ENCODE measurements at places on chromosomes 1 and 21.

DNA sequence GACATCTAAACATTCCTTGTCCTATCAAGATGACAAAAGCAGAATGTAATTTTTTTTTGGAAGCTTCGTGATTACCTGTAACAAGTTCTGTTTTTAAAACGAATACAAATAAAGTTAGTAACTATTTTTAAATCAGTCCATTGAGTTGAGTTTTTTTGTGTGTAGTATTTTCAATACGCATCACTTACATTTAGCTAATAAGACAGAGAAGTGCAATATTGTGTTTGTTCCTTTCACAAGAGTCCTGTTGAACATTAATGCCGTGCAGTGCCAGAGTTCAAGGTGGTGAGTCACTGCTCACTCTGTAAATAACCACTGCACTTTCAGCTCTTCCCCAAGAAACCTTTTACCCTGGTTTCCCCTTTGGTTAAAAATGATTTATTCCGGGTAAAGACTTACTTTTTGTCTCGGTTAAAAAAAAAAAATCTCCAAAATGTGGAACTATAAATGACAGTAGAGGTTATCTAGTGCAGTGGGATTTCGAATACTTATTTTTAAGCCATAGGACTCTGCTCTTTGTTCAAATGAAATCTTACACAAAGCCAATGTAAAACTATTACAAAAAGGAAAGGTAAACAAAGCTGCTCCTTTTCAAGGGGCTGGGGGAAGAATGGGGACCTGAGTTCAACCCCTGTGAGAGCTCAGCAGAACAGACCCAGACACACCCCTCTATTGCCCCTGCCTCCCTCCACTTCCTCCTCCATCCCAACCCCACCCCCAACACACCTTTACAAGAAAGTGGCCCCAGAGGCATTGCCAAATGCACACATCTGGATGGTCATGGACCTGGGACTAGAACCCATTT, 14.8 kb upstream of the NCMAP start:
- peak; percentile 40 for DNase-seq

DNA sequence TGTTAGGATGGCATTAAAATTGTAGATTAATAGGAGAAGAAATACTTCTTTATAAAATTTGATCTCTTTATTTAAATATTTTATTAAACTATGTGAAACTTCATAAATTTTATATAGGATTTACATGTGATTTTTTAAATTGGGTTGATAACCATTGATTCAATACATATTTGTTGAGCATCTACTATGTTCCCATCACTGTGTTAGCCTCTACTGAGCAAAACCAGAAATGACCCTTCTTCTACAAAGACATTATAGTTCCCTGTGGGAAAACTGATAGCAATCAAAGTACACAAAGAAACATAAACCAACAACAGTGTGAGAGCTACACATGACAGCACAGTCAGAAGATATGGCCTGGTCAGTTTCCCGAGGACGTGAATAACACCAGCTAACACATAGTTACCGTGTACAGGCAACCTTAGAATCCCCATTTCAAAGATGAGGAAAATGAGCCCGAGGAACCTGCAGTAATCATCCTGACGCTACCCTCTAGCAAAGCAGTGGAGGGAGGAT, 12.2 kb downstream of the TTC13 start:
- no peak for DNase-seq

GRCh38 chr1:84089867-84090266, 54.2 kb upstream of the PRKACB start:
- DNase-seq = no peak

GRCh38 chr1:172069534-172069933, 228.2 kb downstream of the DNM3 start:
- DNase-seq = peak; percentile 7

DNA sequence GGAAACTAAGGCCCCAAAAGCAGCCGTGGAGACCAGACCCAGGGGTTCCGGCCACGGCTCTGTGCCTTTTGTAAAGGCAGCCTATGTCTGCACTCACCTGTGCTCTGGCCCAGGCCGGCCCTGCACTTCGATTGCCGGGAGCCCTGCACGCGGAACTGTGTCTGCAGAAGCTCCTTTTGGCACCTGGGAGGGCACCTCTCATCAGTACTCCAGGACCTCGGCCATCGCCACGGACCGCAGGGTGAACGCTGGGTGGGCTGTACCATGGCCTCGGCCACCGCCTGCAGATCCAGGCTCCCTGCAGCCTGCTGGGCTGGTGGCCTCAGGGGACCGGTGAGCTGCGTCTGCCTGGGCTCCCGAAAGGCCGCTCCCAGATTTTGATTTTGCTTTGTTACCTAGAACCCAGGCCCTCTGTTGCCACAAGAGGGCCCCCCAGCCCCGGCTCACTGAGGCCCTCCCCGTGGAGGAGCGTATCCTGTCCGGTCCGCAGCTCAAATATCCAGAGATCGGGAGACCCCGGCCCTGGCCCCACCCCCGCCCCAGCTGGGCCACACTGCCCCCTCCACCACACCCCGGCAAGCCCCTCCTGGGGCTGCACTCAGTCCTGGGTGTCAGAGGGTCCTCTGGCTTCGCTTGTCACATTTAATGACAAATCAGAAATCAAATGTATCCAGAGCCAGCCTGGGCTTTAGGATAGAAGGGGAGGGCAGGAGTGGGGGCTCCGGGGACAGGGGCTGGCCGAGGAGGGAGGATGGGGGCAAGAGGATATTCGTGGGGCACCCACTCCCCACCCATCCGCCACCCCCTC, 60.2 kb upstream of the PDE9A start:
- DNase-seq = peak; percentile 50

- peak; percentile 75 for DNase-seq
These were observed 41.3 kb downstream of the DYRK1A start for GRCh38 chr21:37407719-37408420.

Data from fibroblast of skin of scalp (primary cell).